ENCODE measurements at places on chromosomes 1 and 21.

DNA sequence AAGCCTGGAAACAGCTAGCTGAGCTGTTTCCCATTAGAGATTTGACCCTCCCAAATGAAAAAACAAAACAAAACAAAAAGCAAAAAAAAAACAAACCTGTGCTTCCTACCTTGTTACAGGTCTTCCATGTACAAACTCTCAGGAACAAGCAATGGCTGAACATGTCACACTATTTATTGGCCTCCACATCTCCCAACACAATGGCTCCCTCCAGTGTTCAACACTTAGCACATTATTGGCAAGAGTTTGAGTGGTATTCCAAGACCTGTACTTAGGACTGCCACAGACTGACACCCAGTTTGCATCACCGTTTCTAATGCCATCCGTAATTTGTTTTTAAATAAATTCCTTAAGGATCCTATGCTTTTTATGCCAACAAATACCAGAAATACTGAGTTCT lies 195.0 kb upstream of the OLFM3 start:
- no peak for DNase-seq

GRCh38 chr1:84574936-84575335 lies 696 bp upstream of the CTBS start:
- no peak for DNase-seq

DNA sequence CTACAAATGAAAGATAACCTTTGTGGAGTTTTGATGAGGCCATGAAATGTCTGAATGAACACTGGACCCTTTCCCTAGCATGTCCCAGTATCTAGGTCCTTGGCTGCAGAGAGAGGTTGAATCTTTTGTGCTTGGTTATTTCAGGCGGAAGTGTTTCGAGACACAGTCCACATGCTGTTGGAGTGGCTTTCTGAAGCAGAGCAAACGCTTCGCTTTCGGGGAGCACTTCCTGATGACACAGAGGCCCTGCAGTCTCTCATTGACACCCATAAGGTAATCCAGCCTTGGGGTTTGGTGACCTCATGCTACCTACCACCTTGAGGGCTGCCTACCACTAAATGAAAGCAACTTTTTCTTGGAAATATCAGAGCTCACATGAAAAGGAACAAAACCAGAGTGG lies 38.9 kb upstream of the BMP8A start:
- DNase-seq = no peak

DNA sequence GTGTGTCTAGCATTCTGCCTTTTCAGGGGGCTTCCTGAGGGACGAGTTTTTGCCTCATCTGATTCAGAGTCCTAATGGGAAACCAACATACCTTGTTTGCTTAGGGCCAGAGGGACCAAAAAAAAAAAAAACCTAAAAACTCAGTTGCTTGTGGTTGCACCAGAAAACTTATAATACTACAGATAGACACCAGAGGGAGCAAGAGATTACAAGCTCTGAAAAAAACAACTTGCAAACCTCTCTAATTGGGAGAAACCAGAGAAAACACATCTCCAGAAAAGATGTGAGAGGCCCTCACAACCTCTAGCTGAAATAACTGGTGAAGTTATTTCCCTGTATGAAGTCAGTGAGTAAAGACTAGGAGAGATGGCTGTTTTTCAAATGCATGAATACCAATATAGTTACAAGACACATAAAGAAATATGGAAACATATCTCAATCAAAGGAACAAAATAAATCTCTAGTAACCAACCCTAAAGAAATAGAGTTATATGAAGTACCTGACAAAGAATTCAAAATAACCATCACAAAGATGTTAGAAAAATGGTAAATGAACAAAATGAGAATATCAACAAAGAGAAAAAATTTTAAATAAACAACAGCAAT lies 233.7 kb upstream of the NFIA start:
- DNase-seq = no peak

GRCh38 chr1:160647329-160647720 lies 481 bp upstream of the SLAMF1 start:
- DNase-seq = no peak

- no peak for DNase-seq
These were observed 39.2 kb downstream of the EIF2B3 start for GRCh38 chr1:44947063-44947773.

- no peak for DNase-seq
These were observed 67.2 kb downstream of the TTLL7 start for GRCh38 chr1:83931658-83932253.

- no peak for DNase-seq
These were observed 25.0 kb upstream of the CHRM3 start for GRCh38 chr1:239361403-239361802.

DNA sequence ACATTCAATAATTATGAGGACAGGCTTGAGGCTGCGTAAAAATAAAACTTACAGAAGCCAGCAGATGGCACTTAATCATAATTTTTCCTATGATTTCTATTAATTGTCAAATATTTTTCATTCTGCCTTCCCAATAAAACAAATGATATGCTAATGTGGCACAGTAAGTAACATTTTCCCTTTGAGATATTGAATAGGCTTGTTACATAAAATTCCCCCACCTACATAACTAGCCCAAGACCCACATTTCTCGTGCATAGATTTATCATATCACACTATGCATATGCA lies 55.4 kb upstream of the PTGFRN start:
- no peak for DNase-seq

- DNase-seq = no peak
These were observed 3.1 kb downstream of the TRAF5 start for GRCh38 chr1:211329764-211330201.

- DNase-seq = no peak
These were observed 252.4 kb downstream of the TOMM20 start for GRCh38 chr1:234875953-234876855.

GRCh38 chr1:23436520-23437354 lies 12.2 kb upstream of the TCEA3 start:
- DNase-seq = no peak

GRCh38 chr1:22582661-22583635 lies 19.7 kb downstream of the EPHA8 start:
- no peak for DNase-seq

DNA sequence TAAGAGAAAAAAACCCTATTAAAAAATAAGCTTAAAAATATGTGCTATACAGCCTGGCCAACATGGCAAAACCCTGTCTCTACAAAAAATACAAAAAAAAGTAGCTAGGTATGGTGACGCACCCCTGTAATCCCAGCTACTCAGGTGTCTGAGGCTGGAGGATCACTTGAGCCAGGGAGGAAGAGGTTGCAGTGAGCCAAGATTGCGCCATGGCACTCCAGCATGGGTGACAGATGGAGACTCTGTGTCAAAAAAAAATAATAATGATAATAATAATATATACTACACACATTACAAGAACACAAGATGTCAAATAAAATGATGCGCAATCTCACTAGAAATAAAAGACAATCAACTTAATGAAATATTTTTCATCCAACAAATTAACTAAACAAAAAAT lies 22.9 kb downstream of the NRDC start:
- DNase-seq = no peak

DNA sequence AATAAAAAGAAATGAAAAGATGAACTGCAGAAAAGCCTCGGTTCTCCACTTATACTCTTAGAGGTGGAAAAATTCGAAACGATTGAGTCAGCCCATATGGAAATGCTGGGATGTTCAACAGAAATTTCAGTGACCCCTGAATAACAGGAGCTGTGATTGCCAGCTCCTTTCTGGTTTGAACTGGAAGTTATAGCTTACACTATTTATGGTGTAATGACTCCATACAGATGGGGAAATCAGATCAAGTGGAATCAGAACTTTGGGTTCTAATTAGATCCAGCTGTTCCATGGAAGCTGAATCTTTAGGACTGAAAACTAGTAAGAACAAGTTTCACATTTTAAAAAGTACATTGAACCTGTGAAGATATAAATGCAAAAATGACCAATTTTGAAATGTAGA lies 569.3 kb upstream of the ZRANB2 start:
- no peak for DNase-seq

- DNase-seq = no peak
These were observed 101.5 kb downstream of the DDX20 start for GRCh38 chr1:111857194-111857651.

- no peak for DNase-seq
These were observed 50.3 kb upstream of the MAP10 start for GRCh38 chr1:232754930-232755329.

DNA sequence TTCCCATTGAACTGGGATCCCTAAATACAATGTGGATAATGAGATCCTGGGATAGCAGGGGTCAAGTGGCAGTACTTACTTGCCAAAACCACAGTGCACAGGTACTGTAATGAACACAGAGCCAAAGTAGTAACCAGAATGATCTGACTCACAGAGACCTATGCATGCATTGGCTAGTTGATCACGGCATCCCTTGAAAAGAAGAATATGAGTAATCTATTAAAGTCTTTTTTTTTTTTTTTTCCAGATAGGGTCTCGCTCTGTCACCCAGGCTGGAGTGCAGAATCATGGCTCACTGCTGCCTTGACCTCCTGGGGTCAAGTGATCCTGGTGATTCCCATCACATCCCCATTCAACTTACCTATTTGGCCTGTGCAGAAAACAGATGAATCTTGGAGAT lies 29.4 kb upstream of the EIF4G3 start:
- DNase-seq = no peak

- no peak for DNase-seq
These were observed 4.1 kb downstream of the GPA33 start for GRCh38 chr1:167086033-167086432.

DNA sequence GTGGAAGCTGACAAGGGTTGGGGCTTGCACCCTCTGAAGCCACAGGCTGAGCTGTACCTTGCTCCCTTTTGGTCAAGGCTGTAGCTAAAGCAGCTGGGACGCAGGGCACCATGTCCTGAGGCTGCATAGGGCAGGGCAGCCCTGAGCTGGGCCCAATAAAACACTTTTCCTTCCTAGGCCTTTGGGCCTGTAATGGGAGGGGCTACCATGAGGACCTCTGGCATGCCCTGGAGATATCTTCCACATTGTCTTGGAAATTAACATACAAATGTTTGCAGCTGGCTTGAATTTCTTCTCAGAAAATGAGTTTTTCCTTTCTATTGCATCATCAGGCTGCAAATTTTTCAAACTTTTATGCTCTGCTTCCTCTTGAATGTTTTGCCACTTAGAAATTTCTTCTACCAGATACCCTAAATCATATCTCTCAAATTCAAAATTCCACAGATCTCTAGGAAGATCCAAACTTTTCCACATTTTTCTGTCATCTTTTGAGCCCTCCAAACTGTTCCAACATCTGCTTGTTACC lies 32.9 kb upstream of the TTLL7 start:
- DNase-seq = no peak

- DNase-seq = no peak
These were observed 8.1 kb upstream of the ACKR1 start for GRCh38 chr1:159196543-159196942.

GRCh38 chr1:212937034-212937433 lies 13.3 kb upstream of the VASH2 start:
- DNase-seq = no peak

DNA sequence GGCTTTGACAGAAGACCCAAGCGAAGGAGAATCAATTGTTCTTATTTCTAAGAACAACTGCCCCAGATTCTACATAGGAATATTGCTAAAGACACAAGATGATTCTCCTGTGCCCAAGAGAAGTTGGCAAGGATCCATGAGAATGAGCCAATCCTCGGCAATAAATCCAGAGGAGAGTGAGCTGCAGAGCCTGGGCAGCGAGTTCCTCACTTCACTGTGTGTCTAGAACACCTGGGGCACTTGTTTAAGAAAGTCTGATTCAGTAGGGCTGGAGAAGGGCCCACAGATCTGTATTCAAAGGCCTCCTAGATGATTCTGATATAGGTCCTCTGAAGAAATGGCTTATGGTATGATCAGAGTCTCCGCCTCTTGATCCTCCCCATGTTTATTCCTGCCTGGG lies 31.8 kb downstream of the GADD45A start:
- no peak for DNase-seq

DNA sequence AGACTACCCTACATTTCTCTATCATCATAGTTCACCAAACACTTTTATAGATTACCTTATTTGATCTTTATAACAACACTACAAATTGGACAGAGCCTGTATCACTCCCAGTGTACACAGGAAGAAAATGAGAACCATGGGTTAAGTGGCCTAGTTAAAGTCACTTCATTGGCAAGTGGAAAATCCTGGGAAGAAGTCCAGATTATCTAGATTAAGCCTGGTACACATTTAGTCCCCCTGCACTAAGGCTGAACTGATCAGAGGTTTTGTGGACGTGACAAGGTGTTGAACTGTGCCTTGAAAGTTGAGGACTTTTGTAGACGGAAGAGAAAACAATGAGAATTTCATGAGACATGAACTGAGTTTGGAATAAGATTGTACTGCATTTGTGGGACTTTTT lies 7.5 kb upstream of the USH2A start:
- no peak for DNase-seq

GRCh38 chr1:92515796-92516201 lies 29.1 kb upstream of the GFI1 start:
- DNase-seq = no peak

- no peak for DNase-seq
These were observed 4.3 kb downstream of the F3 start for GRCh38 chr1:94537254-94537653.

- DNase-seq = no peak
These were observed 71.1 kb upstream of the ERRFI1 start for GRCh38 chr1:8097077-8097799.

- no peak for DNase-seq
These were observed 173.0 kb downstream of the CDC7 start for GRCh38 chr1:91673613-91674012.

GRCh38 chr1:190906206-190906725 lies 428.6 kb upstream of the BRINP3 start:
- DNase-seq = no peak

GRCh38 chr1:2840036-2840809 lies 38.7 kb upstream of the TTC34 start:
- peak; percentile 35 for DNase-seq

DNA sequence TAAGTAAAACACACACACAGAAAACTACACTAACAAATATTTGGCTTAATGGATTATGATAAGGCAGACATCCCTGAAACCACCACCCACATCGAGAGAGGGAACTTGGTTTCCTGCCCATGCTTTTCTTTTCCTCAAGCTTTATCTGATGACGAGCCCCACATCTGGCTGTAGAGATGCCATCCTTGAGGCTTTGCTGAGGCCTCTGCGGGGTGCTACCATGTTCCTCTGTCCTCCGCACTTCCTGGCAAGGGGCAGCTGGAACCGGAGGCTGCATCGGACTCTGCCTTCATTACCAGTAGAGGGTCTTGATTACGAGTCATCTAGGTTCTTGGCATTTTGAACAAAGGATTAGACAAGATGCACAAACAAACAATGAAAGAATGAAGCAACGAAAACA lies 21.7 kb upstream of the C1orf174 start:
- no peak for DNase-seq

- no peak for DNase-seq
These were observed 10.8 kb downstream of the FMO5 start for GRCh38 chr1:147214325-147214724.

All from stimulated activated CD4-positive, alpha-beta T cell treated with anti-CD3 and anti-CD28 coated beads, Interleukin-1b, Interleukin-23, amount 100 ng/mL, for 24 hours (primary cell).